ENCODE measurements at places on chromosomes 2 and 18.

DNA sequence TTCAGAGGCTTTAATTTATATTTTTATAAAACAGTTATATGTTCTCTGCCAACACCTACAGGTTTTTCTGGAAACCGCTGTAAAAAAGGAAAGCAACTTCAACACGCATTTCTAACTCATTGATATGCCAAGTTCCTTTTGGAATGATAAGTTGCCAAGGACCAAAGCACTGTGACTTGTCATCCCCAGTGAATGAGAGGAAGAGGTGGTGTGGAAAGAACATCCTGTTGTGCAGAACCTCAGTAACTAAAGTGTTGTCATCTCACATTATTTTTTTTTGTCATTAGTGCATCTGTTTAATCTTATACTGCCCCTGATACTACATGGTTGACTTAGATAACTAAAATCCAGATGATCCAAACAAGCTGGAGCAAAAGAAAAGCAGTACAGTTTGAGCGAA is 96.0 kb upstream of the NEUROD1 start:
- DNase-seq, result no peak

- no peak for DNase-seq
Measured at GRCh38 chr2:19125901-19126680, 232.3 kb downstream of the OSR1 start.

- no peak for DNase-seq
Measured at GRCh38 chr2:28496781-28497180, 921 bp downstream of the PLB1 start.

GRCh38 chr2:73685764-73686438 is 43.7 kb upstream of the NAT8 start:
- no peak for DNase-seq

DNA sequence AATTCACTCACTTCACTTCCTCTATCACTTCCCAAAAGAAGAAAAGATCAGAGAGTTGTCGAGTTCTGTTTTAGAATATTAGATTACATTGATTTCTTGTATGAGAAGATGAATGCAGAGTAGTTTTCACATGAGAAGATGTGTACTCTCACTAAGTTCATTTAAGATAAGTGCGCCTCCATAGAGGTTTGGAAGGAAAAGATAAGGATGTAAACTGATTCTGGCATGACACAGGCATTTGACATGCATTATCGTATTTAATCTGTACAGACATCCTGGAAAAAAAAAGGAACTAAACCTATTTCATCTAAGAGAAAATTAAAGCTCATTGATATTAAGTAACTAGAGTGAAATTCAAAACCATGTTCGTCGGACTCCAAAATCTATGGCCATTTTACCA is 152.2 kb upstream of the CRIM1 start:
- DNase-seq, result no peak

DNA sequence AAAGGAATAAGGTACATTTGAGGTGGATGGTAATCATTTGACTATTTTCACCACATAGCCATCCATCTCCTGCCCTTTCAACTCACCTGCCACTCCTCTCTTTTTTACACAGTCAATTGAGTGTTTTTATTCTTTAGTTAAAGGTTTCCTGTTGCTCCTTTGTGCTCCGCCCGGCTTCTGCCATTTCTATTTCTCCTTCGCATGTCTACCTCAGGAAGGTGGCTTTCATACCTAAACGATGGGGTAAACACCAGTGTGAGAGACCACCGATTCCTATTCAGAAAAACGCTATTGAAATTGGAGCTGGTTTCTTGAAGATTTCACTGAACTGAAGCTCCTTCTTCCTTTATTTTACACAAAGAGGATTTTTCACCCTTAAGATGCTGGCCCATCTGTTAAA is 1628.0 kb upstream of the PIK3C3 start:
- DNase-seq, result no peak

- no peak for DNase-seq
Measured at GRCh38 chr2:20615466-20616241, 35.2 kb downstream of the HS1BP3 start.

DNA sequence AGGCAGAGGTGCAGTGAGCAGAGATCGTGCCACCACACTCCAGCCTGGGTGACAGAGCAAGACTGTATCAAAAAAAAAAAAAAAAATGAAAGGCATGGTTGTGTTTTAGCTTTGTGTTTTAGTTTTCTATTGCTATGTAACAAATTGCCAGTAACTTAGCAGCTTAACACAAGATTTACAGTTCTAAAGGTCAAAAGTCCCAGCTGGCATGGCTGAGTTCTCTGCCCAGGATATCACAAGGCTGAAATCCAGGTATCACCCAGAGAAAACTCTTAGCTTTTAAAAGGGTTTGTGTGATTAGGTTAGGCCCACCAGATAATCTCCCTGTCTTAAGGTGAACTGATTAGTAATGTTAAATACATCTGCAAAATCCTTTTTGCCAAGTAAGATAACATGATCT is 107.7 kb upstream of the YPEL5 start:
- DNase-seq, result no peak

DNA sequence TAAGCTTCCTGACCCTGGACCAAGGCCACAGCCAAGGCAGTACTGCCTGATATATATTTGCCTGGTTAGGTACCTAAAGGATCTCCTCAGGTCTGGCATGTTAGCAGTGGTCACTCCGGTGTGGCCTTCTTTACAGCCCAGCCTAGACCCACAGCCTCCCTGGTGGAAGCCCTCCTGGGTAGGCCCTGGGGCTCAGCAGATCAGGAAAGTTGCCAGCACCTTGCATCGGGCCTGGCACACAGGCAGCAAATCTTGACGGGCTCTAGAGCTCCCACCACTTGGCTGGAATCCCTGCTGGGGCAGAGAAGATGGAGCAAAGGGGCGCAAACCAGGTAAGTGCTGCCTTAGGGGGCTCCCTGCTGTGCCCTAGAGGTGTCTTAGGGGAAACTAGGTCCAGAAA is 40.9 kb upstream of the ATP6V1B1 start:
- no peak for DNase-seq

DNA sequence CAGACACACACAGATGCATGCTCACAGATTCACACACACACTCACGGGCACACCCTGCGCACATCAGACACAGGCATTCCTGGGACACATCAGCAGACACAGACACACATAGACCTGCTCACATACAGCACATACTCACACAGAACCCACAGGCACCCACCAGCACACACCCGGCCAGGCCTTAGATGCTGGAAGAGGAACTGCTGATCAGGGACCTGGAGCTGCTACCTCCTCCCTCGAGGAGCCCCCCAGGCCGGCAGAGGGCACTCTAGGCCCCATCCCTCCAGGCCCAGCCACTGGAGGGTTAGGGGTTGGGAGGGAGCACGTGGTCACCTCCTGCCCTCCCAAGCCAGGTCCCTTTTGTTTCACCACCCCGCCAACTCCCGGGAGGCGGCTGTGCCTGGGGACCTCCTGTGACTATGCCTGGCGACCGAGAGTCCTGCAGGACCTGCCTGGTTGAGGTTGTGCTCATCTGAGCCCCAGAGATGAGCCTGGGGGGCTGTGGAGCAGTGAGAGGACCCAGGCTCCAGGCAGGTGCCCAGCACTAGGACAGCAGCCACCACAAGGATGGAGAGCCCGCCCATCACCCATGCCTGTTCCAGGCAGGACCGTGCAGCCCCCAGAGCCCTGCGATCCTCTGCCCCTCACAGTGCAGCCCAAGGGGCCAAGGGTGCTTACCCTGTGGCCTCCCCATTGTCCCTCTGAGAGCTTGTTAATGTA is 21.0 kb upstream of the PTMA start:
- DNase-seq, result peak; percentile 36

DNA sequence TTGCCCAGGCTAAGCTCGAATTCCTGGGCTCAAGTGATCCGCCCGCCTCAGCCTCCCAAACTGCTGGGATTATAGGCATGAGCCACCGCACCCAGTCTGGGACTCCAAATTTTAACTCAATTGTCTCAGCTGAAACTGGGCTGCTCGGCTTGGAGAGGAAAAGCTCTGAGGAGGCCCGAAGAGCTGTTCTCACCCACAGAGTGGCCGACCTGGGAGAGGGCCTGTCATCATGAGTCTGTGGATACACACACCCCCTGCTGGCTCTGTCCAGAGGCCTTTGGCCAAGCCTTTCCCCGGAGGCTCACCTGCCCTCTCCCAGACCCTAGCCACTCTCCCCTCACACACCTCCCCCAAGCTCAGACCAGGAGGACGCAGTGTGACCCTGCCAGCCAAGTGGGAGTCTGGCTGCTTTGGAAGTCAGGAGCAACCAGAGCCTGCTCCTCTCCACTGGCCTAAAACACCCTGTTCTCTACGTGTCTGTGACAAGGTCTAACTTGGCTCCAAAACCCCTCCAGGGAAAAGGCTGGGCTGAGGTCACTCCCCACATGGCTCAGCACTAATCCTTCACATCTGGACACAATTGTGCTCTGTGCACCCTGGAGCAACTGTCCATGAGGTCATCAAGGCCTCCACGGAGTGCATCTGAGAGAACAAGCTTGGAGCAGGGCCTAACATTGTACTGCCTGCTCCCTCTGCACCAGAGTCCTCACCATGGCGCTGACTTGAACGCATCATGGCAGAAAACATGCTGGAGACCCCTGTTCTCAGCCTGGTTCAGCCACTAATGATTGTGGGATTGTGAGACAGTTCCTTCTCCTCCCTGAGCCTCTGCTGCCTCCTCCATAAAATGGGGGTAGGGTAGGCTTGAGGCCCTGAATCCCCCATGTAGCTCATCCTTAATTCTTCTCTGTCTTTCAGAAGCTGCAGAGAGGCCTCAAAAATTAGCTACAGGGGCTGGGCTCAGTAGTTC is 49.9 kb upstream of the RAB6C start:
- no peak for DNase-seq

DNA sequence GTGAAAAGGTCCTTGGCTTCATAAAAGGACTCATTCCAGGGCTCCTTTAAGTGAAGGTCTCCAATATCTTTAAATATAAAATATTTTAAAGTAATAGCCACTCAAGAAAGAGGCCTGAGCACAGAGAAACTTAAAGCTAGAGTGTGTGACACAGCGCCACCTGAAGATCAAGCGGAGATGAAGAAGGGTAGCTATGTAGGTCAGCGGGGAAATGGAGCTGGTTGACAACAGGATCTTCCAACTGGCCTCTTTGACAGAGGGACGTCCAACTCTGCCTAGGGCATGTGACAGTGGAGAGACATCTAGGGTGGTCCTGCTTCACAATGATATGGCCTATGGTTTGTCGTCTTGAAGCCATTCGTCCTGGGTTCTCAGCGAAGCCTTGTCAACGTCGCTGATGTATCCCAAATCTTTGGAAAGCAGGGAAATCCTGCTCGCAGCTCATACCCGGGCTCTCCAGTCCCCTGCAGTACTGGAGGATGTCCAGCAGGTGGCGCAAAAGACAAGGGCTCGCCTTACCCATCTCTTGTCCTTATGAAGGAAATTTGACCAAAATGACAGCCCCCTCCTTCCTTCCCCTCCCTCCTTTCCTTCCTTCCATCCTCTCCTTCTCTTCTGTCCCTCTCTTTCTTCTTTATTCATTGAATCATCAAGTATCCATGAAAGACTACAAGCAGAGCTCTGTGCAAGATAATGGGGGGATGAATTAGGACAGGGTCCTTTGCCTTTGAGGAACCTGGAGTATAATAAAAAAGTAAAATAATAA is 59.6 kb downstream of the LONRF2 start:
- DNase-seq, result peak; percentile 27

GRCh38 chr2:31049264-31049663 is 89.0 kb downstream of the GALNT14 start:
- DNase-seq, result no peak

DNA sequence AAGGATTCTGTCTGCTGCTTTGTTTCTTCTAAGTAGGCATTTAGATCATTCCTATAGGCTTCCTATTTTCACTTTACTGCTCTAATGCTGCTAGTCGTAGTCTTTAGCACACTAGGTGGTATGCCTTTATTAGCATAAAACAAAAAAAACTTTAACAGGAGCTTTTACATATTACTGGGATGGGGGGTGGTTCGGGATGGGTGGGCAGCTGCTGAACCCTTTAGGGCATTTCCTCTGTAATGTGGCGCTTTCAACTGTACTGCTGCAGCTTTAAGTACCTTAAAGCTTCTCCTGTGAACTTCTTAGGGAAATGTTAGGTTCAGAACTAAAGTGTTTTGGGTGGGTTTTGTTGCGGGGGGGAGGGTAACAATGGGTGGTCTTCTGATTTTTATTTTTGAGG is 41.3 kb downstream of the ACTR2 start:
- no peak for DNase-seq

GRCh38 chr2:160252278-160252887 is 52.3 kb upstream of the ITGB6 start:
- DNase-seq, result no peak

DNA sequence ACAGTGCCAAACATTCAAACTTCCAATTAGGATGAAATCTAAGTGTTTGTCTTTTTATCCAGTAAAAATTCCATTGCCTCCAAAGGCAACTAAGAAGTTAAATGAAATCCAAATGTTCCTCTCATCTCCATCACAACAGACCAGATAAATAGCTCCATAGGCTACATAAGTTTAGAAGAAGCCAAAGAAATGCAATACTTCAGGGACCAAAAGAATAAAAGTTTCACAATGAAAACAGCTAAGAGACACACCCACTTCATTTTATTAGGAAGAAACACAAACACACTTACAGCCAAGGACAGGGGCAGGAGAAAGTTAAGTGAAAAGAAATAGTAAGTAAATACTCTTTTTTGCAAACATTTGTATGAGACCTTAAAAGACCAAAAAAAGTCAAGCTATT is 88.5 kb upstream of the CCDC150 start:
- no peak for DNase-seq

DNA sequence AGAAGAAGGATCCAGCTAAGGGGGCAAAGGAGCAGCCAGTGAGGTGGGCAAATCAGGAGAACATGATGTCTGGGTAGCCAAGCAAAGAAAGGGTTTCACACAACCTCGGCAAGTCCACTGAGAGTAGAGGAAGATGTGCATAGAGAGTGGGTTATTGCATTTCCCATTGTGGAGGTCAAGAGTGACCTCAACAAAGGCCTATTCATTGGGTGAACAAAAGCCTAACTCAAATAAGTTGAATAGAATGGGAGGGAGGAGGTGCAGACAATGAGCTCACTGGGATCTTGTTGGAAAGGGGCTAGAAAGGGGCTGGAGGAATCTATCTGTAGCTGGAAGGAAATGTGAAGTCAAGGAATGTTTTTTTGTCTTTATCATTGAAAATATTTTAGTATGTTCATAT is 14.0 kb upstream of the PDCL3 start:
- no peak for DNase-seq

- no peak for DNase-seq
Measured at GRCh38 chr2:173808718-173809117, 156.5 kb downstream of the SP3 start.

GRCh38 chr2:57536535-57537231 is 509.9 kb upstream of the VRK2 start:
- no peak for DNase-seq

DNA sequence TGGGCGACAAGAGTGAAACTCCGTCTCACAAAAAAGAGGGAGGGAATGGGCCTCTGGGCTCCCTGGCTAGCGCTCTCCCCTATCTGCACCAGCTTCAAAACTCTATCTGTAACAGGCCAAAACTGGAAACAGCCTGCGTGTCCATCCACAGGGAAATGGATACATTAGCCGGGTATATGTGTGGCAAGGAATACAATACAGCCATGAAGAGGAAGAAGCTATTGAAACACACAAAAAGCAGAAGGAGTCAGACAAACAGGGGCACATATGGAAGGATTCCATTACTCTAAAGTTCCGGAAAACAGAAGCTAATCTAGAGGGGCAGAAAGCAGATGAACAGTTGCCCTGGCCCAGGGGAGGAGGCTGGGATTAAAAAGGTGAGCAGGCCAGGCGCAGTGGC is 24.6 kb upstream of the SLC35F6 start:
- DNase-seq, result no peak
